ENCODE measurements at places on chromosomes 2 and 18.

- no peak for DNase-seq
These were observed 280.7 kb upstream of the RND3 start for GRCh38 chr2:150767991-150768746.

- DNase-seq: no peak
These were observed 18.1 kb downstream of the ORC2 start for GRCh38 chr2:200945395-200945729.

GRCh38 chr18:13502585-13502984, 223.8 kb downstream of the FAM210A start:
- no peak for DNase-seq

DNA sequence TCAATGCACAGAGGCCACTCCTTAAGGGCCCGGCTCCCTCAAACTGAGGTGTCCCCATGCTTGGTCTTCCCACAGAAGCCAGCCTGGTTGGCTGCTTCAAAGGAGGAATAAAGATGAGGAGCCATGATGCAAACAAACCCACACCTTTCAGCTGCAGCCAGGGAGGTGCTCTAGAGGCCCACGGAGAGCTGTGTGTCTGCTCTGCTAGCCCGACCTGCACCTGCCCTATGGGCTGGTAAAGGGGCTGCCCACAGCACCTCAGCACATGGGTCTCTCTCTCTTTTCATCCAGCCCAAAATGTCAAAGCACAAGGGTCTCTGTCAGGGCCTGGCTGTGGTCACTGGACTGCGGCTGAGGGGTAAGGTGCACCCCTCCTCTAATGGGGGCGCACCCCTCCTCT, 132.1 kb downstream of the MSH2 start:
- DNase-seq: no peak

- no peak for DNase-seq
These were observed 12.4 kb downstream of the IL1F10 start for GRCh38 chr2:113080134-113080533.

DNA sequence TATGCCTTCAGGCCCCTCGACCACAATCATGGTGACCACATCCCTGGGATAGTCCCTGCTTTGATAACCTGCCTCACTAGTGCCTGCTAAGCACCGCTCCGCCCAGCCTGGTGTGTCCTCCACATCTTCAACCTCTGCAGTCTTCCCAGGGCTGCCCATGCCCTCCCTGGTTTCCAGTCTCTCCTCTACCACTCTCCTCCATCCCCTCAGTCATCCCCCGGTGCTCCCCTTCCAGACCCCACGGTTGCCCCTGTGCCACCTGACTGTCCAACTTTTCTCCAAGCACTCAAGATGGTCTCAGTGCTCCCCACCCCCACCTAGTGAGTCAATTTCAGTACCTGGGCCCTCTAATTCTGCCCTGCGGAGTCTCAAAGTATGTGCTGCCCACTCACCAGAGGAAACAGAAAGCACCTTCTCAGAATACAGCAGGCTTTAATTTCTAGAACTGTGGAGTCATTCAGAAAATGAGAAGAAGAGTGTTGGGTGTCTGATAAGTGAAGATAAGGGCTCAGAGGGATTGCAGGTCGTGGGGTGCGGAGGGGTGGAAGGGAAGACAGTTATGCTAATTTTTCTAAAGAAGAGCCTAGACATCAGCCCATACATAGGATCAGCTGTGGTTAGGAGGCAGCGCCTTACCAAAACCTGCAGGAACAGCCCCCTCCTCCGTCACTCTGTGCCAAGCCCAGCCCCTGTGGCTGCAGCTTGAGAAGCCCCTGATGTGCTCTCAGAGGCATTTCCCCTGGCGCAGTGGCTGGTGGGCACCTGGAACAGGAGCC, 53.6 kb upstream of the CAB39 start:
- no peak for DNase-seq

- DNase-seq: no peak
These were observed 106.0 kb downstream of the DTNB start for GRCh38 chr2:25567406-25567805.

DNA sequence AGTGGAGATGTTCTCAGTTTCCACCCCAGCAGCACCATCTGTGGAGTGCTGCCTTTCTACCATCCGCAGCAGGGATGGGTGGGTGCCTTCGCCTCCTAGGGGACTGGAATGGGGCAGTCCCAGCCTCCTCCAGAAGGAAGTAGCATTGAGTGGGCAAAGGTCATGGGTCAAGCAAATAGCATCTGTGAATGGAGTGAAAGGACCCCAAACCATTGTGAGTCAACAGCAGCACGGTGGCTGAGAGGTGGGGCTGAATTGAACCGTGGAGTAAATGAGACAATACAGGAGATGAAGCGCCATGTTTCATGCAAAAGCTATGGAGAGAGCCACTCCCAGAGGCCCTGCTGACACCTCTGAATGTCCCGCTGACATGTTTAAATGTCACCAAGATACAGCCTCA, 9.7 kb downstream of the GPR55 start:
- no peak for DNase-seq

GRCh38 chr2:6723865-6724604, 141.7 kb downstream of the CMPK2 start:
- no peak for DNase-seq

GRCh38 chr2:8987410-8987809, 16.1 kb downstream of the MBOAT2 start:
- no peak for DNase-seq

DNA sequence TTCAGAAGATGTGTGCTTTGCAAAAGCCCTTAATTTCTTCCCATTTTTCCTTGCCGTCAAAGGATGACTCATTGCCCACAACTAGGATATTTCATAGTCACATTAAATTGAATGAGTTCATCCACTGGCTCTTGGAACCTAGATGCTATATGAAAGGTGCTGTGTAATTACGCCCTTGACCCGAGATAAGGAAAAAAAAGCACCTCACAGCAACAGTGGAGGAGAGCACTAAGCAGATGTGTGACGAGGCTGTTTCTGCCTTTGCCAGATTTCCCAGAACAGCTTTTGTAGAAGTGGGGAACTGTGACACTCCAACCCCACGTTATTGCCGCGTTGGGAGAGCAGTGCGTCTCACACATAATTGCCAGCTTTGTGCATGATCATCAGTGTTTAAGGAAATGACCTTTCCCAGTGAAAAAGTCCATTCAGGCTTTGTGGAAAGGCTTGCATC, 33.3 kb upstream of the TMEM87B start:
- no peak for DNase-seq

- DNase-seq: no peak
These were observed 66.7 kb downstream of the MYT1L start for GRCh38 chr2:2264416-2264815.

All from C1 segment of cervical spinal cord (tissue), 14 donors.